NCI-H510A (cell line): ENCODE measurements at places on chromosomes 2 and 18.

GRCh38 chr2:159788253-159788652, 9.8 kb downstream of the CD302 start:
- peak; percentile 56 for DNase-seq

GRCh38 chr18:45666520-45666919, 51.2 kb downstream of the SLC14A2 start:
- no peak for DNase-seq

GRCh38 chr18:3703732-3704176, 253.8 kb downstream of the TGIF1 start:
- peak; percentile 51 for DNase-seq

DNA sequence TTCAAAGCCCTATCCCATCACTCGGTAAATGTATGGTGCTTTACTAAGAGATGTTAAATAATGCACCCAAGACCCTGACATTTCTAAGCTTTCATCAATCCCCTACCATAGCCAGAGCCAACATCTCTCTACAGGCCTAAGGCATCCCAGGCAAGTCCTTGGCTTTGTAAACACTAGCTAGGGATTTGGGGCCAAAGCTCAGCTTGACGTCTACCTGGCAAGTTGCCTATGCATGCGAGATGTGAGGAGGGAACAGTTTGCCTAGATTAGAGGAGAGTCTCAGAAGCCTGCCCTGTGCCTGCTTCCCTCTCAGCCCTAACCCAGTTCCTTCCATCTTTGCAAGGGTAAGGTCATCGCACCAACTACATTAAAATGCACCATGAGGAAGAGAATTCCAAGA, 221.5 kb upstream of the NCKAP5 start:
- no peak for DNase-seq

GRCh38 chr2:223081789-223082188, 29.8 kb downstream of the KCNE4 start:
- no peak for DNase-seq

GRCh38 chr2:206989311-206989710, 50.0 kb downstream of the CPO start:
- DNase-seq = no peak

DNA sequence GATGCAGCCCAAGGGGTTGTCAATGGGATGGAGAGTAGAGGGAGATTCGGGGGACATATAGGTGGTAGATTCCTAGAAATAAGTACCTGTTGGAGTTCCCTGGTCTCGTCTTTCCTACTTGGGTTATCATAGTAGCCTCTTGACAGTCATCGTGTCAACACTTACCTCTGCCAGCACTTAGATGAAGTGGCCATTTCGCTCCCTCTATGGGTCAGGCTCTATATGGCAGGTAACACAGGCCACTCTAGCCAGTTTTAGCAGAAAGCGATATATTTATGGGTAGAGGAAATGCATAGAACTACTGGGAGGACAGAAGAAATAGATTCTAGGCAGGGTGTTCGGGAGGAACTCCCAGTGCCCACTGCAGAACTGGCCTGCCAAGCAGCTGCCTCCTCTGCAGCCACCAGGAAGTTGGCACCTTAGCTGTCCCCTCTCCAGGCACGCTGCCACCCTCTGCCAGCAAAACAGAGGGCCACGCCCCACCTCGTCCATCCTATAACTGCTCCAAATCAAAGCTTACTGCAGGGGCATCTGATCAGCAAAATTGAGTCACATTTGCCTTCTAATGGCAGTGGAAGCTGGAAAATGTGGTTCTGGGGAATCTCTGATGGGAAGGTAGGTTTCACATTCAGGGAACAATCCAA, 181.3 kb downstream of the INSIG2 start:
- DNase-seq = peak; percentile 61

DNA sequence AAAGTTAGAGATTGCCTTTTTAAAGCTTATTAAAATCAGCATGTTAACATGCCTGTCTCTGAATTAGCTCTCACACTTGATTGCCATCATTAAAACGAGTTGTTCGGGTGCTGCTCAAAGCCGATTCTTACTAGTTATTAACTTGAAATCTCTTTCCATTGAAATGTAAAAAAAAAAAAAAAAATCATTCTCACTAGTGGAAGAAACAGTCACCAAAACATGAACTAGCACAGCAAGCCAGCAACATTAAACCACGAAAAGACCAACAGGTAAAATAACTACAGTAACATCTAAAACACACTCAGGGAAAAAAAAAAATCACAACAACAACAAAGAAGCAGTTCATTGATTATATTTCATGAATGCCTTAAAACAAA, 264.5 kb downstream of the MEIS1 start:
- DNase-seq = no peak

GRCh38 chr2:172962082-172962481, 113.6 kb upstream of the MAP3K20 start:
- DNase-seq = no peak

DNA sequence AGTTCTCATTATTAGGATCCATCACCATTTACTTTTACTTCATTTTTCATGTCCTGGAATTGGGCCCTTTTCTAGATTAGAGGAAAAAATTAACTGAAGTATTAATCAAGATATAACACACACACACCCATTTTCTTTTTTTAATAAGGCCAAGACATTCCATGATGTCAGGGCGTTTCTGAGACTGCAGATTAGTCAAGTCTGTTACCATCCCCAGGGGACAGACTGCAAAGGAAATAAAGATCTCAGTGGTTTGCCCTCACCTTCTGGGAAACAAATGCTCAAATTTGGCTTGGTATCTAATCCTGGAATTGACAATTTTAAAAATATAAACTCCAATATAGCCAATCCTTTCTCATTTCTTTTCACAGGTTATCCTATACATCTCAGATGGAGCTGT, 27.4 kb downstream of the RMP24 start:
- DNase-seq = no peak

GRCh38 chr2:175730050-175730449, 272.0 kb downstream of the LNPK start:
- DNase-seq = no peak

DNA sequence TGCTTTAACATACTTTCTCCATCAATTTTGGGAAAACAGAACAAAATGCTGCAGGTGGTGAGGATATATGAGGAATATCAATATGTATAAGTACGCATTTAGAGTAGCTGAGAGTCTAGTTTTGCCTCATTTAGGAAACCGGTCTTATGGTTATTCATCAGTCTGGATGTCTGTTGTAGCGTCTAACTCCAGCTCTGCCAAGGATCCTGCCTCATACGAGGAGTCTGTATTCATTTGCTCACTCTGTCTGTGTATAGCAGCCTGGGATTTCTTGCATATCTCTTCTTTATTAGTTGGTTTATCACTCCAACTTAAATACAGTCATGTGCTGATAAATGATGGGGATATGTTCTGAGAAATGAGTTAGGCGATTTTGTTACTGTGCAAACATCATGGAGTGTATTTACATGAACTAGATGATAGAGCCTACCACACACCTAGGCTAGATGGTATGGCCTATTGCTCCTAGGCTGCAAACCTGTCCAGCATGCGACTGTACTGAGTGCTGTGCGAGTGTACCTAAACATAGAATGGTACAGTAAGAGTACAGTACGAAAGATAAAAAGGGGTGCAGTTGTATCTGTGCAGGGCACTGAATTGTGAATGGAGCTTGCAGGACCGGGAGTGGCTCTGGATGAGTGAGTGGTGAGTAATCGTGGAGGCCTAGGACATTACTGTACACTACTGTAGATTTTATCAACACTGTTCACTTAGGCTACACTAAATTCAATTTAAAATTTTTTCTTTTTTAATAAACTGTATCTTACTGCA, 148.1 kb downstream of the ZNF407 start:
- DNase-seq = peak; percentile 84

DNA sequence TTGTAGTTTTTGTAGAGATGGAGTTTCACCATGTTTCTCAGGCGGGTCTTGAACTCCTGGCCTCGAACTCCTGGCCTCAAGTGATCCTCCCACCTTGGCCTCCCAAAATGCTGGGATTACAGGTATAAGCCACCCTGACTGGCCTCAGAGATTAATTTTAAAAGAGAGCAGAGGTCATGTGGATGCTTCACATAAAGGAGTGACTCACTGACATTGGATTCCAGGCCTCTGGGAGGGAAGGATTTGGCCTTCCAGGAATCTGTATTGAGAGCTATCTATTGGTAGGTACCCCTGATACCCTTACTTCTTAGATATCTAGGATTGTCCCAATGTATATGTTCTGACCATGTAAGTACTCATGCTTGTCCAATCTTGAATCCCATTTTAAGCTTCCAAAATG, 138.4 kb downstream of the FAM161A start:
- no peak for DNase-seq

GRCh38 chr2:47403609-47404193, 745 bp downstream of the MSH2 start:
- DNase-seq = no peak

- no peak for DNase-seq
Observed at GRCh38 chr2:75790814-75791467, 80.2 kb upstream of the GCFC2 start.

- peak; percentile 33 for DNase-seq
Observed at GRCh38 chr2:7919510-7919909, 762.3 kb upstream of the ID2 start.

DNA sequence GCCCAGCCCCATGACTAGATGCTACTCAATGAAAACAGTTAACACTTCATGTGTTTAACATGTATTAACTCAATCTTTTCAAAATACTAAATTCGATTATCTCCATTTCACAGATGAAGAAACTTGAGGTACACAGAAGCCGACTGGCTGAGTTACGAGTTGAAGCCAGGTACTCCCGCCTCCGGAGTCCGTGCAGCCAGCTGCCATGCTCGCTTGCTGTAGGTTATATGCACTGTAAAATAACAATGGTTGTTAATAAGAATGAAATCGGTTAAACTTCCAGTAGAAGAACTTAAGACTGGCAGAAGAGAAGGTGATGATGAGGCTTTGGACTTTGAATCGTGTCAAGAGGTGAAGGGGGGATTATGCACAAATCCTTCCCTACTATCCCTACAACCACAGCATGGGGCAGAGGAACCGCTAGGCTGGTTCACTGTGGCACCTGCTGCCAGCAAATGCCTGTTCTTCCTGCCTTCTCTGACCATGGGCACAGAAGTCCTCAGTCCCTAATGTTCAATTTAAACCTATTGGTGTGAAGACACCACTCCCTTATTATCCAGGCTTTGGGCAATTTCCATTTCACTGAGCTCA, 25.4 kb downstream of the COX7A2L start:
- no peak for DNase-seq

GRCh38 chr2:24228470-24228869, 53.6 kb downstream of the FAM228A start:
- no peak for DNase-seq

DNA sequence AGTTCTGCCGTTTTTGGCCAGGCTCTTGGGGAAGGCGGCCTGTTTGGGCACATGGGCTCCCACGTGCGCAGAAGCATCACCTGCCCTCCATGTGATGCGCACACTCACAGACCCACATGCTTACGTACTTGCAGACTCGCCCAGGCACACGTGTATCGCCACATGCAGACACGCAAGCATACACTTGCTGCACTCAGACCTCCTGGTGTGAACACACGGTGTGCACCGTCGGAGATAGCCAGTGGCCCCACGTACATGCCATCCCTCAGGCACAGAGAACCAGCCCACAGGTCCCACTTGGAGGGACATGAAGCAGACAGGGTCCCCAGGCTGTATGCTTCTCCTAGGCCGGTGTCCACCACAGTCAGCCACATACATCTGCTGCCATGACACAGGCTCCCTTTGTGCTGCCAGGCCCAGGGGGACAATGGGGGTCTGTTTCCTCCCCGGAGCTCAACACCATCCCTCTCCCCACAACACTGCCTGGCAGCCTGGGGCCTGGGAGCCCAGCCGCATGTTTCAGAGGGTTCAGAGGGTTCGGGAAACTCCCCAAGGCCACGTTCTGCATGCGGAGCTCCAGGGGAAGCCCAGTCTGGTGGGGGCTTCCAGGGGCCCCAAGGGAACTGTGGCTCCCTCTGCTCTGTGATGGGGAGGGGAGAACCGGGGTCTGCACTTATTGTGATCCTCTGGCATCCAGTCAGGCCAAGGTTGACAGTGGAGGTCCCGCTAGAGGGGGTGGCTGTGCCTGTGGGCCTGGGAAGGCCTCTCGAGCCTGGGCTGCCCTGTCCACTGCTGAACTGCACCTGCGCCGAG, 208.1 kb upstream of the HAAO start:
- no peak for DNase-seq

DNA sequence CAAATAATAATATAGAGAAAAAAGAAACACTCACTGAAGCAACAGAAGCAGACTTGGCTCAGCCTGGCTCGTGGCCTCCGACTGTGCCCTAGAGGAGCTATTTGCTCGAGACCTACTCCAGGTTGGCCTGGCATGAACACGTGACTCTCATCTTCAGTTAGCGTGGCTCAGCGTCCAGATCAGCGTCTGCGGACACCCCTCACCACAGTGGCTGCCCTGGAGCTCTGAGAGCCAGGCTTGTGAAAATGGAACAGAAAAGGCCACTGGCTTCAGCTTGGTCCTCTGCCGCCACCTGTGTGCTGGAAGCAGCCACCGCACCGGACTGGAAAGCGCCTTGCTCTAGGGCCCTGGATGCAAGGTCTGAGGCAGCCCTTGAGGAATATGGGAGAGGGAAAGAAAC, 1184.0 kb upstream of the GYPC start:
- DNase-seq = no peak

DNA sequence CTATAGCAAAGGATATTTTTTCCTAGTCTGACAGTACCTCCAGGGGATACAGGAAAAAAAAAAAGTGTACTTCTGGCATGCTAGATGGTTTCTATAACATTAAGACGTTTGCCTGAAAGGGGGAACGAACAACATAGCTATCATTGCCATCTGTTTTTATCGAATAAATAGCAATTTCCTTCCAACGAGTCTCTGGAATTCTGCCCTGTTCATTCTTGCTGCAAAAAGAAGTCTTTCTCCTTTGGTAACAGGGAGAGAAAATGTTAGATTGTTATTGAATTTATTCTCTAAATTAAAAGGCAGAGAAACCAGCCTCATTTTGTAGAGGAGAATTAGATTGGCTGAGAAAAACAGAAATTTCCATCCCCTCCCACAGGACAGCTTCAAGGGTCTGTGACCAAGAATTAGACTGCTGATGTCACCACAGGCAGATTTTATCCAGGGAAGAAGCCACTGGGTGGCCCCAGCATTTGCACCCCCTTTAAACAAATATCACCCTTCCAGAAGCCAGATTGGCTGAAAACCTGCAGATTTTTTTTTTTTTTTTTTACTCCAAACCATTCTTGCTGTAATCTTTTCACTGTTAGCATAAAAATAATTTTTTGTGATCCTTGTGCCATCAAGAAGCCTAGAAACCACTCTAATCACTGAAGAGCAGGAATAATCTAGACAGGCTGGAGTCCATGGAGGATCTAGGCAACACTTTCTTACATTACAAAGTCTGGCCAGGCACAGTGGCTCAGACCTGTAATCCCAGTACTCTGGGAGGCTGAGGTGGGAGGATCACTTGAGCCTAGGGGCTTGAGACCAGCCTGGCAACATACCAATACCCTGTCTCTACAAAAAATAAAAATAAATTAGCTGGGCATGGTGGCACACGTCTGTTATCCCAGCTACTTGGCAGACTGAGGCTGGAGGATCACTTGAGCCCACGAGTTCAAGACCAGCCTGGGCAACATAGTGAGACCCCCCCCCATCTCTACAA, 12.0 kb downstream of the WDFY1 start:
- no peak for DNase-seq

- DNase-seq = no peak
Observed at GRCh38 chr18:79975043-79975442, 10.6 kb downstream of the HSBP1L1 start.
